ENCODE measurements at places on chromosomes 13 and 19.

DNA sequence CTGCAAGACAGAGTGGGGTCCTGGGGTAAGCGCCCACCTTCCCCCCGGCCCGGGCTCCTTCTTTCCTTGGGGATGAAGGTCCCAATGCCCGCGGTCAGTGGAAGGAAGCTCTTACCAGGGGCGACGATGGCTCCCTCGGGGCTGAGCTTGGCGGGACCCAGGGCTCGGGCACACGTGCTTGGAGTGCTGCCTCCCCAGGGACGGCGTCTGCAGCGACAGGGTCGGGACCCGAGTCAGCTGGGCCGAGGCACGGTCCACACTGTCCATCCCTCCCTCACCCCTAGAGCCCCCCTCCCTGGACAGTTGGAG lies 3.5 kb downstream of the JSRP1 start:
- no peak overlapping the region for H3K27ac ChIP-seq
- peaks cover 37% of the 10 kb centered on the region for H3K4me1 ChIP-seq
- H3K4me3 ChIP-seq, result peak overlapping the region; percentile 63
- DNase-seq, result no peak

- no peaks in the 10 kb centered on the region for H3K36me3 ChIP-seq
- H3K4me3 ChIP-seq, result no peak overlapping the region
- no peak overlapping the region for H3K27ac ChIP-seq
- H3K4me1 ChIP-seq, result no peaks in the 10 kb centered on the region
Measured at GRCh38 chr19:17982430-17982829, 15.5 kb downstream of the KCNN1 start.

DNA sequence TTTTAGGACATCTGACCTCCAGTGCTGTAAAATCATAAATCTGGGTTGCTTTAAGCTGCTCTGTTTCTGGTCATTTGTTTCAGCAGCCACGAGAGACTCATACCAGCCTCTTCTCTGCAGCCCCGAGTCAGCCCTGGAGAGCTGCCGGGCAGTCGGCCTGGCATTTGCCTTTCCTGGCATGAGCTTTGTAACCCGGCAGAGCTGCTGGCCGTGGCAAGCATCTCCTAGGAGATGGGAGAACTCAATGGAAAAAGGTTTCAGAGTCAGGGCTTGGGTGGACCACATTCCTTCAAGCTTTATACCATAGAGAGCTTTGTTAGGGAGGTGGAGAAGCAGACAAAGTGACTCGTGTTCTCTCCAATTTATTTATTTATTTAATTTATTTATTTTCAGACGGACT lies 21.6 kb upstream of the CCL25 start:
- H3K36me3 ChIP-seq, result no peaks in the 10 kb centered on the region
- no peak overlapping the region for H3K27ac ChIP-seq
- no peak for DNase-seq
- H3K27me3 ChIP-seq, result no peaks in the 10 kb centered on the region

DNA sequence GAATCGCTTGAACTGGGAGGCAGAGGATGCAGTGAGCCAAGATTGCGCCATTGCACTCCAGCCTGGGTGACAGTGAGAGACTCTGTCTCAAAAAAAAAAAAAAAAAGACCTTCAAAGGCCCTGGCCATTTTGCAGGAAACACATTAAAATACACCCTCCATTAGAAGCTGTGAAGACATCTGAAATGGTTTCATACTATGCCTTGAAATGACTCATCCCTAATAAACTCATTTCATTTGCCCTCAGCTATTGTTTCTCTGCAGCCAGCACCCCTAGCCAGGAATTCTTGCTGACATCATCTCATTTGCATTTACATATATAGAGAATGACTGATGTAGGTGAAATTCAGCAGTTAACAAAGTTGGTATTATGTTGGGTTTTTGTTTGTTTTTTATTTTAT lies 8.7 kb downstream of the EML2 start:
- DNase-seq, result no peak
- no peak overlapping the region for H3K27ac ChIP-seq
- no peak overlapping the region for H3K4me3 ChIP-seq
- no peaks in the 10 kb centered on the region for H3K4me1 ChIP-seq

Measured in naive thymus-derived CD4-positive, alpha-beta T cell (primary cell).